ENCODE measurements at places on chromosomes 12 and 14.

DNA sequence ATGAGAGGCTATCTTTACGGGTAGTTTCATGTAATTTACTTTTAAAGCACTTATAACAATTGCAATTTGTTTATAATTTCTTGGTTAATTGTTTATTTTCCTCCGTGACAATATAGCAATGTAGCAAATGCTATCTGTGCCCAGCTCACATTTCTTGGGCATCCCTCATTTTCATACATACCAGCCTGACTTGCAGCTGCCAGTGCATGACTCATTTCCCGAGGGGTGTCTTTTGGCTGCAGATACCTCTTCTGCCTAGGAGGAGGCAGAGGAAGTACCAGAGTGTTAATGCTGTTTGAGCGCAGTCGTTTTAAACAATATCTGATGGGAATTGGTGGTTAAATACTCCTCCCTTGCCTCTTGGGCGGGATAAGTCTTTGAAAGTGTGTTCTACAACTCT is 104.2 kb upstream of the ABCD2 start:
- no peak for DNase-seq

DNA sequence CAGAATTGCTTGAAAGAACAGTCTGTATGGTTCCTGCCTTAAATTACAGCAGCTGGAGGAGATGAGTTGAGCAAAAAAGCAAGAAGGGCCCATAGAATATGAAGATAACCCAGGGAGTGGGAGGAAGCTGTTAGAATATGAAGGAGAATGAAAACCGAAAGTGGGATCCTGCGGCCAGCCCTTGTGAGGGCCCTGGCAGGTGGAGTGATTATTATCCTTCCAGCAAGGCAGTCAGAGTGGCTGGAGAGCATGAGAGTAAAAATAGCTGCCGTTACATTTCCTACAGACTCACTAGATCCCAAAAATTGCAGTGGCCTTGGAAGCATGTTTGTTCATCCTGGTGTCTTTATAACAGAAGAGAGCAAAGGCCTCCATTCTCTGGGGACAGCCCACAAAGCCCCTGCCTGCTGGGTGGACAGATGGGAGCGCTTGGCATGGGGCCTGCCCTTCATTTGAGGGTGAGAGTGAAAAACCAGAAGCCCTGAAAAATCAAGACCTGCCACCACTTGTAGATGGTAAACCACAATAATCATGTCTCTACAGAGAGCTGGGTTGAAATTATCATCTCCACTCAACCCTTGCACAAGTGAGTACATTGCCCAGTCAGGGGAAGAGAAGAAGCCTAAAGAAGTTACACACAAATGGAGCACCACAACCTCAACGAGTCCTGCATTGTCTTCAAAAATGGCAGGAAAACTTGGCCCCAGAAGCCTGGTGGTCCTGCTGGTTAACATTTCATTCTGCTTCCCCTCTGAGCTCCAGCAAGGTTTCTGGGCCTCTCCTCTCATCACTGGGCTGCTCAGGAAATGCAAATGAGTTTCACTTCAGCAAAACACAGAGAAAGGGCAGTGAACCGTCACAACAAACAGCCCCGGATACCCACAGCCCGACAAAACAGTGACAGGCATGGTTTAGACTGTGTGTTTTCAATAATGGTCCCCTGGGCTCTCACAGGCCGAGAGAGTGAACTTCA is 20.5 kb downstream of the ZDHHC22 start:
- peak; percentile 29 for DNase-seq

DNA sequence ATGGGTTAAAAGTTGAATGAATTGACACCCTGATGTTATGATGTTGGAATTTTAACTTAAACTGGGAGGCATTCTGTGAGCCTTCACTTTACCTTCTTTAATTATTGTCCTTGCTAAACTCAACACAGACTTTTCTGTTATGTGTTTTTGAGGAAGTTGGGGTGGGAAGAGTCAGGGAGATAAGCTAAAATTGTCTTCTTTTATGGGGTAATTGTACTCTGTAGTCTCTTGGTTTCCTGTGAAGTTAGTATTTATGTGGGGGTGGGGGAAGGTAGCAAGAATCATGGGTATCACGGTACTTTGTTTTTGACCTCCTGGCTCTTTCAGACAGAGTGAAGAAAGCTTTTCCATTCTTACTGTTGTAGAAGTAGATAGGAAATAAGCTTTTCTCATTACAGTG is 32.9 kb downstream of the RAB21 start:
- no peak for DNase-seq

- no peak for DNase-seq
Observed at GRCh38 chr12:89547101-89547500, 21.3 kb upstream of the POC1B start.

- DNase-seq = no peak
Observed at GRCh38 chr12:29625359-29625953, 128.0 kb upstream of the OVCH1 start.
